Motor neuron (in vitro differentiated cells): ENCODE measurements at places on chromosomes 3 and 15. TPM values are rescaled to one million over a fixed set of nuclear protein-coding genes. Genes with fewer than 3 reads are reported as not detected.
A peak's percentile ranks its signal among the peaks of the same experiment; 100 is the strongest.

DNA sequence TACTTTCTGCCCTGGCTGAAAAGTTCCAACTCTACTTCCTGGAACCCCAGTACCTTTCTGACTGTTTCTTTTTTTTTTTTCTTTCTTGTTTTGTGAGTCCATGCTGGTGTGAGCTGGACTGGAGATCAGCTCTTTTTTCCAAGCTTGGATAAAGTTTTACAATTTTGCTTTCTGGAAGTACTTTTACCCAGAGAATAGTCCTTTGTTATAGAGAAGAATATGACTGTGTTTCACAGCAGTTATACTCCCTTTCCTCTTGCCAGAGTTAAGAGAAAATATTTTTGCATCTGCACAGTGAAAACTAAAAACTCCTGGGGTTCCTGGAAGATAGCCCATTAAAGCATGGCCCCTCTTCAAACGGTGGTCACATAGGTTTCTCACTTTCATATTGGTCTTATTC is 1100.6 kb downstream of the OTOL1 start:
- ATAC-seq = no peak

The LTF gene
- 2.0 and 3.6 TPM in 2 replicates for total RNA-seq

- ATAC-seq = peak; percentile 23
Measured at GRCh38 chr15:66894986-66895780, 170.2 kb upstream of the SMAD3 start.

- no peak for ATAC-seq
Measured at GRCh38 chr3:177681852-177682251, 484.6 kb upstream of the TBL1XR1 start.

GRCh38 chr15:95259513-95259912 is 1028.2 kb downstream of the MCTP2 start:
- peak; percentile 79 for ATAC-seq

GRCh38 chr3:37526511-37526910 is 335.2 kb upstream of the CTDSPL start:
- ATAC-seq = no peak

DNA sequence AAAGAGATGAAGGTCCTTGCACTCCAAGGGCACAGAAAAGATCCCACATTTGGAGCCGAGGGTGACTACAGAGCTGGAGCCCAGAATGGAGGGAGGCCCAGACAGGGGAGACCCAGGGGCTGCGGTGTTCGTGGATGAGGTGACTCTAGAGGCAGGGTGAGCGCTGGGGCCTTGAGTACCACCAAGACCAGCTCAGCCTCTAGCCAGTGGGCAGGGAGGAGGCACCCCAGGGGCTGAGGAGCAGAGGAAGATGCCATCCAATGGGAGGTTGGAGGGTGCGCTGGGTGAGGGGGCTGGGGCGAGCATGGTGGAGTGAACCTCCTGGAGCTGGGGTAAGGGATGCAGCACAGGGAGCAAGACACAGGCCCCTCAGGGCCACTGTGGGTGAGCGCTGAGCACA is 13.3 kb downstream of the RRP9 start:
- ATAC-seq = no peak

GRCh38 chr15:58513726-58514336 is 82.0 kb downstream of the LIPC start:
- ATAC-seq = no peak

- ATAC-seq = no peak
Measured at GRCh38 chr3:187913617-187914033, 168.4 kb upstream of the BCL6 start.

The SLC9C1 gene
- not detected in 2 replicates for total RNA-seq

The SGO1 gene
- total RNA-seq = 0.43 and 0.52 TPM in 2 replicates

DNA sequence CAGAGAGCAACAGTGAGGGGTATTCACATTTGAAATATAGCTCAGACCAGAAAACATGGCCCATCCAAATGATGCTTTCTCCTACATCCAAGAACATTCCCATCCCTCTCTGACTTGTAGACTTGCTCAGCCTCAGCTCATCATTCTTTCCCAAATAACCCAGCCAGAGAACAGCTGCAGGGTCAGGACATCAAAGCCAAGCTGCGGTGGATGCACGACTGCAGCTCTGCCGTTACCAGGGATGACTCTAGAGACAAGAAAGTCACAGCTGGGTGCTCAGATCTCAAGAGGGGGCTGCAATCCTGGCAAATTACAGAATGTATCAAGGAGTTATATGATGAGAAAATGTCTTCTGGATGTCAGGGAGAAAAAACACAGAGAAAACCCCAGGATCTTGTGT is 944.3 kb downstream of the NTRK3 start:
- ATAC-seq = no peak

The ERICH6 gene
- 0.20 and 0.27 TPM in 2 replicates for total RNA-seq

The LSMEM2 gene
- 0.42 and 0.46 TPM in 2 replicates for total RNA-seq

The NEIL1 gene
- 19.4 and 30.2 TPM in 2 replicates for total RNA-seq

The LYZL4 gene
- total RNA-seq = not detected in 2 replicates

The SLC2A2 gene
- not detected in 2 replicates for total RNA-seq

DNA sequence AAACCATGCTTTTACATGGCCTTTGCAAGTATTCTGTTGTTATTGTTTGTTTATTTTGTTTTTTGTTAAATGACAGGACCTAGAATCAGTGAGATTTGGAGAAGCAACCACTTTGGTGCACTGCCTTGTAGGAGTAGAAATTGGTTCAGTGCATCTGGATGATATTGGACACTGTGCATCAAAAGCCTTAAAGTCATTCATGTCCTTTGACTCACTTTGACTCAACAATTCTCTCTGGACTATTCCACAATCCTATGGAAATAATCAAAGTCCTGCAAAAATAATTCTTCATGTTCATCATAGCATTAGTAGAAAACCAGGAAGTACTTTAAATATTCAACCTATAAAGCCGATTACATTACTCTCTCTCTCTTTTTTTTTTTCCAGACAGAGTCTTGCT is 224.8 kb downstream of the ABHD5 start:
- ATAC-seq = no peak

GRCh38 chr15:28983432-28984311 is 97.9 kb downstream of the APBA2 start:
- ATAC-seq = no peak

The NR1I2 gene
- total RNA-seq = 0.07 TPM in 2 replicates

DNA sequence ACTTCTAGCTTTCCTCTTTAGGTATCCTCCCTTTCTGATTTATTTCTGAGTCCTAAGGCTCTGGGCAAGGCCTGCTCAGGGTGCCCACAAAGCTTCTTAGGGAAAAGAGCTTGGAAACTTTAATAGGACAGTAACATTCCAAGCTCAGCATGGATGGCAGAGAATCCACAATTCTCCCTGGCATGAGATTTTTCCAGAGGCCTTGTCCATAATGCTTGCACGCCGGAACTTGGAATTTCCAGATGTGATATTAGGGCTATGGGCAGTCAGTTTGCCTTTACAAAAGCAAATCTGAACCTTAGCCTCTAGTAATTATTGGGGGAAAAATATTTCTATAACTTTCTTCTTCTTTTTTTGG is 139.0 kb upstream of the RBMS3 start:
- ATAC-seq = no peak

GRCh38 chr3:9229325-9229724 is 20.1 kb downstream of the SRGAP3 start:
- no peak for ATAC-seq

The ANKRD34C gene
- total RNA-seq = 0.13 TPM in 1 of 2 replicates, not detected in the other

DNA sequence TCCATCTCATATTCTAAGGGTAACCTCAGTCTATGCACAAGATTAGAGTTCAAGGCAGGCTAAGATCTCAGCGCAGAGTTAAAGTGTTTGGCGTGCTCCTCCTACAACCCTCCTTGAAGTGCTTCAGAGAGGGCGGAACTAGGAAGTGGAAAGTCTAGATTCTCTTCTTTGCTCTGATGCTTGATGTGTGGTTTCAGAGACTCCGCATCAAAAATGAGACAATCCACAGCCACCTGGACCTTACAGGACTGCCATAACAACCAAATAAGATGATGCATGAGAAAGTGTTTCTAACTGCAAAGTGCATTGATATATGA is 161.3 kb upstream of the ATP11B start:
- no peak for ATAC-seq

DNA sequence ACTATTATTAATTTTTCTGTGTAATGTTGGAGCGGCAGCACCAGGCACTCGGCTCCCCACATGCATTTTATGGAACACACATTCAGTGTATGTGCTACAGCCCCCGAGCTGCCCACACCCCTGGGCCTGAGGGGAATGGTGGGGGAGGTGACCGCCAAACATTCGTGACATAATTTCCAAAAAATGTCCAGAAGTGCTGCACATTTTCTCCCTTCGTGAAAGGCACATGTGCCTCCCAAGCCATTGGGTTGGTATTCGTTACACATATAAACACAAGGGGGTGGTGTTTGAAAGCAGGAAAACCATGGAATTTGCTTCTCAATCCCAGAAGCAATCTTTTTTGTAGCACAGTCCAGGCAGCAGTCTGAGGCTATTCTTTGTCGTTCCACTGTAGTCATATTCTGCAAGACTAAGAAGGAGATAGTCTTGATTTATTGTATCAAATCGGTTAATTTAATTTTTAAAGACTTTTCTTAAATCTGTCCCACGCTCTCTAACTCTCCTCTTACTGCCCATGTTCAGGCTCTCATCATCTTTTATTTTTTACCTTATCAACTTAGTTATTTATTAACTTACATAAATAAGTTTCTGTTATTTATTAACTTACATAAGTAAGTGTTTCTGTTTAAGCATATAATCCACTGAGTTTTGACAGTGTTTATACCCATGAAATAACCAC is 39.2 kb upstream of the POLR2M start:
- peak; percentile 40 for ATAC-seq

- ATAC-seq = peak; percentile 81
Measured at GRCh38 chr3:27312044-27312668, 57.0 kb downstream of the NEK10 start.

- no peak for ATAC-seq
Measured at GRCh38 chr15:92818651-92819277, 81.4 kb upstream of the CHD2 start.

The P2RY1 gene
- total RNA-seq = 11.4 and 11.9 TPM in 2 replicates

The TJP1 gene
- 32.0 and 34.4 TPM in 2 replicates for total RNA-seq

The SPATA12 gene
- 0.76 and 0.78 TPM in 2 replicates for total RNA-seq

The GOLGA8S gene
- 0.05 TPM in 1 of 2 replicates, not detected in the other for total RNA-seq

The CORO2B gene
- 1.5 and 2.1 TPM in 2 replicates for total RNA-seq

DNA sequence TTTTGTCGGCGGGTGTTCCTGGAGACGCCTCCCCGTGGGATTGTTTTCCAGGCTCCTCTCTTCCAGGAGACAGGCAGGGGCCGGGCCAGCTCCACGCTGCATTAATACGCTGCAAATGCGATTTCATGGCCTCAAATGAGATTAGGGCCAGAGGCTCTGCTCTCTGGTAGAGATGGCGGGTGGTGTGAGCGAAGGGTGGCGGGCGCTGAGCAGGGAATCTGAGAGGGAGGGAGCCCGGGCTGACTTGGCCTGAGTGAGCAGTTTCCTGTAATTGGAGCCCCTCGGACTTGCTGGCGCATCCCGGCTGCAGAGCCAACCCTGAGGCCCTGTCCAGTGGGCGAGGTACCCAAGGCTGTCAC is 7.4 kb upstream of the CCDC33 start:
- peak; percentile 42 for ATAC-seq

GRCh38 chr15:99442252-99442897 is 123.4 kb upstream of the MEF2A start:
- ATAC-seq = no peak

- ATAC-seq = no peak
Measured at GRCh38 chr3:112855883-112856282, 9.2 kb upstream of the CD200R1L start.

The SCG5 gene
- total RNA-seq = 20.4 and 30.2 TPM in 2 replicates

DNA sequence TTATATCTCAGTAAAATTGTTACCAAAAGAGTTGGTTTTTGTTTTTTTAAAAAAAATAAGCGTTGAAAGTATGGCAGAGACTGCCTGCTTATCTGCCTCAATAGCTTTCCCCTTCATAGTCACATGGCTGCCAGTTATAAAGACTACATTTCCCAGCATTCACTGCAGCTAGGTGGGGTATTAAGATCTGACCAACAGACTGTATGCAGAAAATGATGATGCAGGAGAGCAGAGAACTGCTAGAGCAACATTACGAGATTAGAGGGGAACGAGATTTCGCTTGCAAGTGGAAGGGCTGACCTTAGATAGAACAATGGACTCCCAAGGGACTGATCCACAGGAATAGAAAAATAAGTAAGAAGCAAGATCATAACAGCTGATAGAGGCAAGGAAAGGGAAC is 14.3 kb downstream of the RHOA start:
- peak; percentile 52 for ATAC-seq

DNA sequence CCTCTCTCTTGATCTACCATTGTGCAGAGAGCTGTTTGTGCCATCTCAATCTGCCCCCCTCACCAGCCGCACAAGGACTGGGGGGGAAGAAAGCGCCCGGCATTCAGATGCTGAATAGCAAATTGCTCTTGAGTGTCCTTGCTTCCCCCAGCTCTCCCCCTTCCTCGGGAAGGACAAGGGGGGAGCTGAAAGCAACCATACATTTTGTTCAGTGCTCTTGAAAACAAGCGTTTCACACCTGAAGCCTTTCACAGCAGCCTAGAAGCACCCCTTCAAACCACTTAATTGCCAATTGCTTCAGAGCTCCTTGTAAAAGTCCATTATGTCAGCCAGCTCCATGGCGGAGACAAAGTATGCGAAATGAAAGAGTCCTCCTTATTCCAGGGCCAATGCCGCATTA is 540.1 kb downstream of the NR2F2 start:
- no peak for ATAC-seq

The LRRC2 gene
- total RNA-seq = 0.18 and 0.25 TPM in 2 replicates

The ABCF3 gene
- total RNA-seq = 46.0 and 53.3 TPM in 2 replicates

- ATAC-seq = no peak
Measured at GRCh38 chr3:58366699-58367098, 34.0 kb downstream of the PXK start.

- no peak for ATAC-seq
Measured at GRCh38 chr3:133568294-133569014, 5.0 kb upstream of the CDV3 start.
